ENCODE measurements at places on chromosomes 5 and 9. TPM values are rescaled to one million over a fixed set of nuclear protein-coding genes. Genes with fewer than 3 reads are reported as not detected.

- no peak for DNase-seq
These were observed 3.9 kb downstream of the S1PR3 start for GRCh38 chr9:88995200-88995577.

DNA sequence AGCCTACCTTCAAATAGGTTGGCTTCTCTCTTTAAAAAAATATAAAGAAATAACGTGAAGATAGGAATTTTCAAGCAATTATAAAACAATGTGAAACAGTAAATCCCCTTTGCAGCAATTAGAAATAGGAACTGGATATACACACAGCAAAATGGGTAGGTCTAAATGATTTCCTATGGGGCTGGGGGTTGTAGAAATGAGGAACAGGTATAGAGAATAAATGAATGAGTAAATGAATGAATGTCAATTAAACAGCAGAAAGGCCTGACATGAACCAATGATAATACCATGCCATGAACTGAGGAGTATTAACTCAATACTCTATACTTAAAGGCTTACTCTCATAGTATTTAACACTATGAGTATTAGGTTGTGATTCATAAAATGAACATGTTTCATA lies 21.6 kb downstream of the SSBP2 start:
- DNase-seq = no peak

PRDM9 gene
- polyA plus RNA-seq = not detected

LYRM7 gene
- polyA plus RNA-seq = 12.8 TPM

GRCh38 chr5:54900984-54901725 lies 84.2 kb downstream of the ESM1 start:
- no peak for DNase-seq

DNA sequence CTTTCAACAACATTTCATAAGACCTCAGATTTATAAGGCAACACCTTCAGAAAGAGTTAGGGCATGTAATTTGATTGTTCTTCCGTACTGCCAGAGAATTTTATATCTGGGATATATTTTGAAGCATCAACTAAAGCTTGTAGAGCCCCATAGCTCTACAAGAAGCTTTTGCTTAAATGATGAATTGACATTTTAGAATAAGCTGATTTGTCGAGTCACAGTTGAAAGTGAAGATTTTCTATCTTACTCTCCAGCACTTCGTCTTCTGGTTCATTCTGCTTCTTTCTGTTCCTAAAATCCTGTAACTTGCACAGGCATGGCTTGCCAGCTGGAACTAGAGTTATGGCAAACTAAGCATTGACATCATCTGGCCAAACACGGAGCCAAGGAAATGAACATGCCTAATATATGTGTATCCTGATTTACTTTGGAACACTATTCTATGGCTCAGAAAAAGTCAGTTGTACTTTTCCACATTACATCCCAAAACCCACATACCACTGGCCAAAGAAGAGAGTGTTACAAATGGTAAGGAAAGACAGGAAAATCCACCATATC lies 68.6 kb upstream of the MAST4 start:
- DNase-seq = no peak

DNA sequence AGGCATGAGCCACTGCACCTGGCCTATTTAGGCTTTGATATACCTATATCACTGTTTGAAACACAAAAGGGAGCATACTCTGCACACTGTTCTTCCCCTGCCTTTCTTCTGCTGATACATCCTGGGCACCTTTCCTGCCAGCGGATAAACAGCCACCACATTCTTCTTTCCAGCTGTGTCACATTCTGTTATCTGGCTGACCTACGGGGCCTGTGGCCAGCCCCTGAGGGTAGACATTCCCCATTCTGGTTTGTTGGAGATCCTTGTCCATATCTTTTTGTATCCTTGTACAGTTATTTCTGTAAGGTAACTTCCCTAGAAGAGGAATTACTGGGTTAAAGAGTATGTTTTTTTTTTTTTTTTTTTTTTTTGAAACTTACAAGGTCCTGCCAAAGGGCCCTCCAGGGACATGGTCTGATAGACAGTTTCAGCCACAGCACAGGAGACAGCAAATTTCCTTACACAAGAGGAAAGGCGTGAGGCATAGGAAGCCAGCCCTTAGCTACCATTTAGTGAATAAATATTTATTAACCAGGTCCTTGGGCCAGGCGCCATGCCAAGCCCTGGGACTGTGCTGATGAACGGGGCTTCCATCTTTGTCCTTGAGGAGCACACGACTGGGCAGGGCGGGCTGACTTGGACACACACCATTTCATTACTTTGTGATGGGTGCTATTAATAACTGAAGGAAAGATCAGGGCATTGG lies 57.8 kb downstream of the ERGIC1 start:
- DNase-seq = peak; percentile 60

SLC36A3 gene
- polyA plus RNA-seq = not detected

- DNase-seq = no peak
These were observed 1.4 kb downstream of the OTULIN start for GRCh38 chr5:14665949-14666348.

GRCh38 chr5:40882291-40882690 lies 27.0 kb upstream of the C7 start:
- no peak for DNase-seq

DNA sequence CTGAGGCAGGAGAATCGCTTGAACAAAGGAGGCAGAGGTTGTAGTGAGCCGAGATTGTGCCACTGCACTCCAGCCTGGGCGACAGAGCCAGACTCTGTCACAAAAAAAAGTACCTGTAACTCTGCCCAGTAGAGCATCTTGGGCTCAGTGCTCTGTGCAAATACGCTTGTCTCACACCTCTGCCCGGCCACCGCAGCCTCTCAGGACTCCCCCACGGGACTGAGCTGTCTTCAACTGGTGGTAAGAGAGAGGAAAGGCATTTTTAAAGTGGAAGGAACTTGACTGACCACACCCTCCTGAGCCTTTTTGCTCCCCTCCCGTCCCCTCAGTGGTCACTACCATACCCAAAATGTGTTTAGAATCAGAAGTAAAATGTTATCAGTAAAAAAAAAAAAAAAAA lies 174.3 kb upstream of the PIK3R1 start:
- no peak for DNase-seq

INSL6 gene
- 0.51 TPM for polyA plus RNA-seq

FBP2 gene
- 4.6 TPM for polyA plus RNA-seq

- no peak for DNase-seq
These were observed 123.1 kb downstream of the DNAH5 start for GRCh38 chr5:13821366-13821765.

GRCh38 chr9:38127271-38127839 lies 58.3 kb upstream of the SHB start:
- DNase-seq = no peak

DNA sequence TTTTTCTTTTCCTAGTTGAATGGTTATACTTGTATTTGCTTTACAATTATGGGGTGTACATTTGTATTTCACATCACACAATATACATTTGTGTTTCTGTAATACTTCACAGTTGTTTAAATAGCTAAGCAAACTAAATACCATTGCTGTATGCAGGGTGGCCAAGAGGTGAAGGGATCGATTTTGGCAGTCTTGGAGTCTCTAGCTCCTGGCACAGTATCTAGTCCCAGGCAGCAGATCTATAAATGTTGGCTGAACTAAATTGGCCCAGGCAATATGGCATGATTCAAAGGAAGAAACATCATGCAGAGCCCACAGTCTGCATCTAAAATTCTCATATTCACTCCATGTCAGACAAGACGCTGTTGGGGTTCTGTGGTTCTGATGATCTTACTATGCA lies 110.1 kb upstream of the GPBP1 start:
- no peak for DNase-seq

DNA sequence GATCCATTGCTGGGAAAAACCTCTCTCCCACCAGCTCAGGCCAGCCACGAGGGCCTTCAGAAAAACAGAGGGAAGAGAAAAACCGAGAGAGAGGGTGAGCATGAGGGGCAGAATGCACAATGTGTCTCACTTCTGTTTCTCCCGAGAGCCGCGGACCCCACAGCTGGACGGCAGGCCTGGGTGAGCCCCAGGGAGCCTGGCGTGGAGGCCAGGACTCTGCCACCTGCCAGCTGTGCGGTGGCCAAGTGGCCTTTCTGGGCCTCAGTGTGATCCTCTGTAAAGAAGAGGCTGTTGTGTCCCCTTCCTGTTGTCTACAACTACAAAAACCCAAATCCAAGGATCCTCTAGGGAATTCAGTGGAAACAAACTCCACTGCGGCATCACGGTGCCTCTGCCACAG lies 179.3 kb downstream of the PAX5 start:
- no peak for DNase-seq

- no peak for DNase-seq
These were observed 26.9 kb downstream of the GOLM1 start for GRCh38 chr9:86072394-86072877.

IFNK gene
- not detected for polyA plus RNA-seq

DNA sequence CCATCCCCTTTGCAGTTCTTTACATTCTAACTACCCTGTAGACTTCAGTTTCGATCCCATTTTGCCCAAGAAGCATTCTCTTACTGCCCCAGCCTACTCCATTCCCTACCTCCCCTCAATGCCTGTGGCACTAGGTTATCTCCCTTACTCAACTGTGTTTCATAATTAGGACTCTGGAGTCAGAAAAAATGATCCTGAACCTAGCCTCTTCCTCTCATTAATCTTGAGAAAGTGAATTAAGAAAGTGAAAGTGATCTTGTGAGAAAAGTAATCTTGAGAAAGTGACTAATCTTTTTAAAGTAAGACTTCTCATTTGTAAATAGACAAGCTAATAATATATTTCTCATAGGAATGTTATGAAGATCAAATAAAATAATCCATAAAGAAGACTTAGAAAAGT lies 444.0 kb upstream of the TRPC7 start:
- no peak for DNase-seq

DNA sequence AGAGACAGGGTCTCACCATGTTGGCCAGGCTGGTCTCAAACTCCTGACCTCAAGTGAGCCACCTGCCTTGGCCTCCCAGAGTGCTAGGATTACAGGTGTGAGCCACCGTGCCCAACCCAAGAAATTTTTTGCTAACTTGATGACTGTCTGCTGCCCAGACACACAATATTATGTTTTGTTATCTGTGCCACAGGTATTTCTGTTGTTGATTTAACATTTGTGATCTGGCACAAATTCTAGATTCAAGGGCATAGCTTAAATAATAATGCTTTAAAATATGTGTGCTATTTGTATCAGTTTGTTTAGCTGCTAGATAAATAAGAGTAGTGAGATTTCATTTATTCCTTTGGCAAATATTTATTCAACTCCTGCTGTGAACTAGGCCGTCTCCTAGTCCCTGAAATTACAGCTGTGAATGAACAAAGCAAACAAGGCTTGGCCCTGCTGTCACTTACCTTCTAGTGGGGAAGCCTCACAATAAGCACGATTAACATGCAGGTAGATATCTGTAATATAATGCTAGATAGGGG lies 35.3 kb downstream of the GAPVD1 start:
- no peak for DNase-seq

HTR1A gene
- polyA plus RNA-seq = 0.05 TPM

DNA sequence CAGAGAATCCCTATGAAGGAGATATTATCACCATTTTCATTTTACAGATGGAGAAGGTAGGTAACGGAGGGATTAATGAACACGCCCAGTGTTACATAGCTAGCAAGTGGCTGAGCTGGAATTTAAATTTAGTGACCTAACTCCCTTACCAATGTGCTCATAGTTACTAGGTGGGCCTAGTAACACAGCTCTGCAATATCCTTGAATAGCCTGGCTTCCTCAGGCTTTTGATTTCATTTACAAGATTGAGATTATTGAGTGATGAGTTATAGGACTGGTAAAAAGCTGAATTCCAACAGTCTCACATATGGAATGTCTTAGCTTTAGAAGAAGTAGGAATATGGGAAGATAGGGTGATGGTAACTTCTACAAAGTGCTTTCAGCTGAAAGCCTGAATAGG lies 336.3 kb upstream of the KIF2A start:
- DNase-seq = no peak

DNA sequence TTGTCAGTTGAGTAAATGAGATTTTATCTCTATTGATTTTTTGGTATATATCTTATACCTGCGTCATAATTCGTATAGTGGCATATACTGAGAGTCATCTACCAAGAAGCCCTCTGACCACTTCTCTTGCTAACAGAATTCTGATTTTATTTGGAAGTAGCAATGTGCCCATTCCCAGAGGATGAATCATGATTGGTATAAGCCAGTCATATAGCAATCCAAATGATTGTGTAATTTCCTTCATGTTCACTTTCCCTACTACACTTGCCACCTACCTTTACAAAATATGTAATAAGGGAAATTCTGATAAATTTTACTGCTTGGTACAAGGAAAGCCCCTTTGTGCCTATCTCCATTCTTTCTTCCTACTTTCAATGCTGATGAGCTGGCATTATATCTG lies 16.1 kb upstream of the ZNF462 start:
- DNase-seq = no peak

WDR31 gene
- 6.2 TPM for polyA plus RNA-seq

GMCL2 gene
- not detected for polyA plus RNA-seq

FGF1 gene
- polyA plus RNA-seq = 1.4 TPM

DNA sequence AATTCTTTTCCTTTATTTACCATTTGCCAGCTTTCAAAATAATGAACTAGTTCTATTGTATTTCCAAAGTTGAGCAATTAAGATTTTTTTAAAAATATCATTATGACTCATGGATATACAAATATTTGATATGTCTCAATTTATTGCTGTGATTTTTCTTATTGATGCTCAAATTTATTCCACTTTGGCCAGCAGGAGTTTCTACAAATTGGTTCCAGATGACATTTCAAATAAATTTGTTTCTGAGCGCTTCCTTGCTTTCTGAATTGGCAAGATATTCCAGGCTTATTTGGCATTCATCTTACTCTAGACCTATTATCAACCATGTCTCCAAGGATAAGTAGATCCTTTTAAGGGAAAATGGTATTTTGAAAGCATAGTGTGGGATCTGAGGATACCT lies 58.5 kb upstream of the TJP2 start:
- no peak for DNase-seq

GRCh38 chr5:121088341-121088740 lies 624.2 kb downstream of the PRR16 start:
- no peak for DNase-seq

DNA sequence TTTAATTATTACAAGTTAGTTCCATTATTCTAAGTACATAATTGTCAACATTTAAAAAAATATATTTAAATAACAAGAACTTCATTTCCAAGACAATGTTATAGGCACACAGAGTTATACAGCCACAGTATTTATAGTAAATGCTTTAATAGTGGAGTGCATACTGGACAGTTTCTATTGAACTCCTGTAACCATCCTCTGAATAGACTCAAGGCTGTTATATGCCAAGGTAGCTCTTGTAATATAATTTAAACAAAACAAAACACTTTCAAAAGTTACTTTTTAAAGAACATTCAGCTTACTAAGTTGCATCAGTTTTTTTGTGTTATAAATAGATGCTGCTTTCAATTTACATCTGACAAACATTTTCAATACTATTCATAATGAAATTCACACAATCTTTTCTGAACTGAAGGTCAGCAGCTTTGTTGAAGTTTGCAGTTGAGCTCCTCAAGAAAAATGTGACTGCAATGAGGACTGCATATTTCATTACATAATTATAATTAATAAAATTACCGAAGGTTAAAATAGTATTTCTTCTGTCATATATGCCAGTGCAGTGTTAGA lies 549.9 kb upstream of the CYLC2 start:
- no peak for DNase-seq
